ENCODE measurements at places on chromosomes 2 and 18.
A peak's percentile ranks its signal among the peaks of the same experiment; 100 is the strongest.

- DNase-seq = no peak
Measured at GRCh38 chr18:64886995-64887394, 738.1 kb upstream of the LINC00305 start.

- no peak for DNase-seq
Measured at GRCh38 chr2:16047701-16048100, 107.4 kb downstream of the MYCN start.

DNA sequence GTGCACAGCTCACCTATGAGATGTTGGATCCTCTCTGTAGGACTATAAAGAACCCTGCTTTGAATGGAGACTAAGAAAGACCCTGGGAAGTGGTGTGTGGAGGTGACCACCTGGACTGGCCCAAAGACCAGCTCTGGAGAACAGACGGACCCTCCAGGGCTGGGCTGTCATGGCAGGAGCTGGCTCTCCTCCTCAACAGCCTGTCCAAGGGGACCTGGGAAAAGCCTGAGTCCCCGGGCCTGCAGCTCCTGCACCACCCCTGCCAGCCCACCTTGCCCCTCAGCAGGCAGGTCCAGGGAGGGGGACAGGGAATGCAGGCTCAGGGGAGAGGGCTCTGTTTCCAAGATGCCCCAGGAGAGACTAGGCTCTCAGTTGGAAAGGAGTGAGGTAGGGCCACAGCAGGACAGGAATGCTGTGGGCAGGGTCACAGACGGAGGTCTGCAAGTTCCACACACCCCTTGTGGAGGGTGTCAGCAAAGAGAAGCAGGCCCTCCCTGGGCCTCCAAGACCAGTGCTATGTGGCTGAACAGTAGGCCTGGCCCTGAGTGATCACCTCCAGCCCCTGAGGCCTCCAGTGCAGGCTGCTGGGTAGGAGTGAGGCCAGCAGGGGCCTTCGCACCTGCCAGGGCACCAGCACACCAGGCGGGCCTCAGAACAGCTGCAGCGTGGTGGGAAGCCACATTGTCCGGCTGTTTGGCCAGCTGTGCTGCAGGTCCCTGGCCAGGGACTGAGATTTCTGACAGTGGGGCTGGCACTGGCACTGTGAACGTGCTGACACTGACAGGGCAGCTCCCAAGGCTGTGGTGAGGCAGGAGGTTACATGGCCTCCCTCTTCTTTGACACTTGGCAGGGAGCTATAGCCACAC is 86.4 kb upstream of the OTOS start:
- DNase-seq = no peak

DNA sequence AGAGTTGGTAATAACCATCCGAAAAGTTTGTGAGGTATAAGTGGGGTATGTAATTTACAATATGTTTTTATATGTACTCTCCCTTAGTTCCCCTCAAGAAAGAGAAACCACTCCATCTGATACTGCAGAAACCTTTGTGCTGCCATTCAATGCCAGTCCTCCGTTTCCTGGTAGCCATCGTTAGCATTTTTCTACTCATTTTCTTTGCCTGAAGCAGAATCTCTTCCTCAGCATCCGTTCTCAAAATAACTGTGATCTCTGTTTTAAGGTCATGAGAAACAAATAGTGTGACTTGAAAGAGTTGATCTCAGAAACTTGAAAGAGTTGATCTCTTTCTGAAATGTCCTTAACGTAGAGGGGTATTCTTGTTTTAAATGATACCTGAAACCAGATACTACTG is 996 bp downstream of the PTCD3 start:
- DNase-seq = no peak

- DNase-seq = peak; percentile 11
Measured at GRCh38 chr2:216388046-216388884, 16.0 kb upstream of the MARCHF4 start.

DNA sequence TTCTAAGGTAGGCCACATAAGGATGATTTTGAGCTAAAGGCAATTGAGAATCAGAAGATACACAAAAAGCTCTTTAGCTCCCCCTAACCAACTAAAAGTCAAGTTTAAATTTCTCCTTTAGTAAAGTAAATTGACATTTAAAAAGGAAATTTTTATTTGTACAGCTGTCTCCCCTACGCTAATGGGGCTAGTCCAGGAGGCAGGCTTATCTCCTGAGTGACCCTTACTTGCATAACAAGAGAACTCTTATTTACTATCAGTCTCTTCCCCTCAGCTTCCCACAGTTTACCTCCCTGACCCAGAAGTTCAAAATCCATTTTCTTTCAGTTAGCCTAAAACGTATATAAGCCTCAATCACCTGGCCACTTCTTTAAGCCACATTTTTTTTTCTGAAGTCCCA is 1002.8 kb upstream of the NRXN1 start:
- DNase-seq = no peak
